ENCODE measurements at places on chromosomes 7 and 10.
A peak's percentile ranks its signal among the peaks of the same experiment; 100 is the strongest.

DNA sequence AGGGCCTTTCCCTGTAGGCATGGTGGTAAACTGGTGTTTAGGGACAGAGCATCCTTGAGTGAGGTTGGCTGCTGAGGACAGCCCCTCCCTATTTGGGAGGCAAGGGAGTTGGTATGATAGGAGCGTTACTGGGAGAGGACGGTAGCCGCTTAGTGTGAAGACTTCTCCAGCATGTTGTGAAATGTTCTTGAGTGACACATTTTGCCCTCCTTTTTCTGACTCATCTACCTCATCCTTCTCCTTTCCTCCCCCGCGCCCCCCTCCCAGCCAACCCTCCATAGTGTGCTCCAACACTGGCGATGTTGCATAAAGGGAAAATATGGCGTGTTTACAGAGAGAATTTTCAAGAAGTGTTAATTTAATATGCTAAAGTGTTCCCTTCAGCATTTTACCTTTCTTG is 645.0 kb upstream of the GALNT17 start:
- DNase-seq, result no peak

- no peak for DNase-seq
These were observed 105.3 kb downstream of the PLXDC2 start for GRCh38 chr10:19921300-19922140.

- no peak for DNase-seq
These were observed 88.7 kb upstream of the MYL10 start for GRCh38 chr7:101717628-101718357.

- no peak for DNase-seq
These were observed 56.9 kb upstream of the SHH start for GRCh38 chr7:155868955-155869783.

DNA sequence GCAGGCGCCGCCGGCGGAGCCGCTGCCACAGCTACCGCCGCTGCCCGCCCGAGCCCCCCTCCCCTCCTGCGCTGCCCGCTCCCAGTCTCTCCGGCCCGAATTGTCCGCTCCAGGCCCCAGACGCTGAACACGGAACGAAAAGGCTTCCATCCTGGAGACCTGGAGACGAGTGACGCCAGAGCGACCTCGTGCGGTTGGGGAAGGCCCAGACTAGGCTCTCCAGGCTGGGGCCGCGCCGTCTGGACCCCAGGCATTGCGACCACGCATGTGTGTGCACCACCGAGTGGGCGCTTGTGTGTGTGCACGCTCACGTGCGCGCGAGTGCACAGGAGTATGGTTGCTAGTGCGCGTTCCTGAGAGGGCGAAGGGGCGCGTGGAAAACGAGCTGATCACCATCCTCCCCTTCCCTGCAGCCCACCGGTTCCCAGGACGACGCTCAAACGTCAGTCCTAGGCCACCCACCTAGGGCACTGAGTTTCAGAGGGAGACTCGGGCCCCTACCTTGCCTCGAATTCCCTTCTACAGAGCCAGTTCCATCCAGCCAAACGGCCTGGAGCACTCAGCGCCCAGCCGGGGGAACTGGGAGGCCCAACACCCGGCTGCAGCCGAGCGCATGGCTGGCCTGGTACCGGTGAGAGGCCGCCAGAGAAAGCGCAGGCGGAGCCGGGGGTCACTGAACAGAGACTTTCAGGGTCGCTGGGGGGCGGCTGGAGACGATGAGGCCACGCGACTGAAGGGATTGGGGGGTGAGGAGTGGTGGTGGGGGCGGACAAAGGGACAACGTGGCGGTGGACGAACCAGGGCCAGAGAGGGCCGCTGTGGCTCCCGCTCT is 11.6 kb downstream of the LBX1 start:
- no peak for DNase-seq

DNA sequence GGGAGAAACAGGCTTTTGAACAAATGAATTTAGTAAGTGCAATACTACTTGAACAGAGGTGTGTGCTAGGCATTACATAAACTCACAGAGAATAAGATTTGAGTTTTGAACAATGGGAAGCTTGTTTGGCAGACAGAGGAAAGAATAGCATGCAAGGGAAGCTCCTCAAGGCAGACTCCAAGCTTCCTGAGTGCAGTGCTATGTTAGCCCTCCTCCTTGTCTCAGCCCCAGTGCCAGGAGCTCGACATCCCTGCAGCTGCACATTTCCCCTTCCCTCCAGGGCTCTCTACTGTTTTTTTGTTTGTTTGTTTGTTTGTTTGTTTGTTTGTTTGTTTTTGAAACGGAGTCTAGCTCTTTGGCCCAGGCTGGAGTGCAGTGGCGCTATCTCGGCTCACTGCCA is 237.5 kb downstream of the IPMK start:
- no peak for DNase-seq

- DNase-seq, result no peak
These were observed 30.2 kb downstream of the CHN2 start for GRCh38 chr7:29224726-29225125.

GRCh38 chr10:49534670-49535381 is 4.1 kb downstream of the ERCC6 start:
- no peak for DNase-seq

DNA sequence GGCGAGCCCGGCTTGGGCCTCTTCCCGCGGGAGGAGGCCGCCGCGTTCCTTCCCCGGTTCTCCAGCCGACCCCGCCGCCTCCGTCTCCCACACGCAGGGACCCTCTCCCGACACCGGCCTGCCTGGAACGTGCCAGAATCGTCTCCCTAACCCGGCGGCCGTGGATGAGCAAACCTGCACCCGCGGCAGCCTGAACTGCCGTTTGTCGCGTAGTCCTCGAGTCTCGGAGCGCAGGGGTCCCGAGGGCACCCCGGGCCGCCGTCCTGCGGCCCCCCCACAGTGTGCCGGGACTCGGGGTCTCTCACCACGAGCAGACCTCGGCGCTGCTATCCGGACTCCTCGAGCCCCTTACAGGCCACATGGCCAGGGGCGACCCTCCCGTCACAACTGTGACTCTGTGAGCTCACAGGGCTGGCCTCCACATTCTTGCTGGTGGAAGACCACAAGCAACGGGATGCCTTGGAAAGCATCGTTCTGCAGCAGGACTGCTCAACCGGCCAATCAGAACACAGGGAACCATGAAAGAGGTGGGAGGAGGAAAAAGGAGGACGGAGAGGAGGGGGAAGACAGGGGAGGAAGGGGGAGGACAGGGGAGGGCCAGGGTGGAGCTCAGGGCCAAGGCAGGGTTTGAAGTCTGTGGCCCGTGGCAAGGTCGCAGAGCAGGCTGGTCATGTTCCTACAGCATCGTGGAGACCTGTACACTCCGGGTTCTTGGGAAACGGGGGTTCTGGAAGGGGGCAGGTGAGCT is 276.9 kb downstream of the DNAJB6 start:
- no peak for DNase-seq

- no peak for DNase-seq
These were observed 12.5 kb upstream of the SRGN start for GRCh38 chr10:69075431-69075830.

DNA sequence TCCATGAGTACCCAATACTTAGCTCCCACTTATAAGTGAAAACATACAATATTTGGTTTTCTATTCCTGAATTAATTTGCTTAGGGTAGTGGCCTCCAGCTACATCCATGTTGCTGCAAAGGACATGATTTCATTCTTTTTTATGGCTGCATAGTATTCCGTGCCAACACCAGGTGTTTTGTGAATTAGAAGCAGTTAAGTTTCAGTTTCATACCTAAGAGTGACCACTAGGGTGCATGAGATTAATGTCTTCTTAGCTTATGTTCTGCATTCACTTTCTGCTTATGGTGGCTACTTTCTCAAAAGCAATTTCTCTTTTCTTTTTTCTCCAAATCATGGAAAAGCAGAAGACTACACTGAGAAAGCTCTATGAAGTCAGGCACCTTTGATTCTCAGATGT is 65.1 kb upstream of the VSTM2A start:
- no peak for DNase-seq

GRCh38 chr10:103100620-103101019 is 92.5 kb downstream of the NT5C2 start:
- DNase-seq, result no peak

- DNase-seq, result peak; percentile 12
These were observed 167.1 kb downstream of the NEURL1 start for GRCh38 chr10:103660364-103661197.

GRCh38 chr7:128352153-128352537 is 8.4 kb upstream of the RBM28 start:
- no peak for DNase-seq

- DNase-seq, result no peak
These were observed 33.0 kb upstream of the SHH start for GRCh38 chr7:155845226-155845625.

DNA sequence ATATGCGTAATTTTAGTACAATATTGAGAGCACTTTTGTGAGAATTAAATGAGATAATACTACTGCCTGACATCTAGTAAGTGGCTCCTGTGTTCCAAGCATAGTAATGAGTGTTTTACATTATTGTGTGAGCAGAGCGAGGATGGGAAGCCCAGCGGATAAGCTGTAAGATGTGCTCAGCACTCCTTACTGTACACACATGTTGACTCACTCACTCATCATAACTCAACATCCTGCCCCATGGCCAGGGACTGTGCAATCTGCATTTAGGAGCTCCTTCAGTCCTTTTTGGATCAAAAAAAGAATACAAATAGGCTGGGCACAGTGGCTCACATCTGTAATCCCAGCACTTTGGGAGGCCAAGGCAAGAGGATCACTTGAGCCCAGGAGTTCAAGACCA is 72.9 kb upstream of the NEBL start:
- DNase-seq, result no peak

DNA sequence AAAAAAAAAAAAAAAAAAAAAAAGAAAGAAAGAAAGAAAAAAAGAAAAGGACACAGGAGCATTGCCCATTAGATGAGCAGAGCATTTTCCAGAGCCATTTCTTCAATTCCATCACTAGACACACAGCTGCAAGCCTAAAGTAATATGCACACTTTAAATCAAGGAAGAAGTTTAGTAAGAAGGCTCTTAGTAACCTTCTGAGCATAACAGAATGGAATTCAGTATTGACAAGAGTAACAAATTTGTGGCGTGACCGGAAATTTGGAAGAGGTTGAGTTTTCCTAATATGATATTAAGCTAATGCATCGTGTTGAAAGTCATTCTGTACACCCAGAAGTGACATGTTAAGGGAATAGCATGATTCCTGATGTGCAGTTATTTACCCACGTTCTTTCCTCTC is 35.3 kb downstream of the SMURF1 start:
- DNase-seq, result no peak

DNA sequence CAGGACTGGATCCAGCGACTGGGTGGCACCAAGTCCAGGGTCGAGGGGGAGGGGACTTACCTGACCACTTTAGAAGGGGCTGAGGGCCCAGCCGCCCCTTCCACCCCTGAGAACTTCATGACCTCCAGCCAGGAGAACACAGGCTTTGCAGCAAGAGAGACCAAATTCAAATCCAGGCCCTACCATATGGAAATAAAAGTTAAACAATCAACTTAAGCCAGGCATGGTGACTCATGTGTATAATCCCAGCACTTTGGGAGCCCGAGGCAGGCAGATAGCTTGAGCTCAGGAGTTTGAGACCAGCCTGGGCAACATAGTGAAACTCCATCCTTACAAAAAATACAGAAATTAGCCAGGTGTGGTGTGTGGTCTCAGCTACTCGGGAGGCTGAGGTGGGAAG is 61.9 kb downstream of the COL13A1 start:
- no peak for DNase-seq

- DNase-seq, result peak; percentile 58
These were observed 49.8 kb downstream of the PAXIP1 start for GRCh38 chr7:154953006-154953684.

DNA sequence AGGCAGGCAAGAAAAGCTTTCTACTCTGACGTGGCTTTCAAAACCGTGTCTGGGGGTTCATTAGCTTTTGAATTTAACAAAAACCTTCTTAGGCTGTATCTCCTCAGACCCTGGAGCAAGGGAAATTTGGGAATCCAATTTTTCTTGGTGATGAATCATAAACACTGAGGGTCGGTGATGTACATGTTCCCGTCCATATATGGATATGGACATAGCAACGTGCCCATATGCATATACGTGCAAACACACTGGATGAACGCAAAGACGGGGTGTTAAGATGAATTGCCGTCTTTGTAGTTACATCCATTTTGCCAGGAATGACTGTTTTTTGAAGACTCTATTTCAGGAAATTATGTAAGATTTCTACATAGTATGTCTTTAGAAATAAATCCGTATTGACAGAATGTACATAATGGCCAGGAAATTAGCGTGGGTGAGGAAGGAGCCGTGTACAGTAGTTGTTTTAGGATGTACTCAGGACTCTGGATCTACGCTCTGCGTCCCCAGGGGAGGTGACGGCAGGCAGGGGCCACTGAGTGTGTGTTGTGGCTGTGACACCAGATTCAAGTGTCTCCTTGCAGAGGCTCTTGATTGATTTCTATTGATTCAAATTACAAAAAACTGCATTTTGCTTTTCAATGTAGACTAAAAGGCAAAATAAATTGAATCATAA is 238.2 kb downstream of the DNAJB6 start:
- DNase-seq, result no peak

- DNase-seq, result no peak
These were observed 11.5 kb upstream of the AASS start for GRCh38 chr7:122155566-122155965.

GRCh38 chr7:54995610-54996363 is 23.0 kb upstream of the EGFR start:
- no peak for DNase-seq

DNA sequence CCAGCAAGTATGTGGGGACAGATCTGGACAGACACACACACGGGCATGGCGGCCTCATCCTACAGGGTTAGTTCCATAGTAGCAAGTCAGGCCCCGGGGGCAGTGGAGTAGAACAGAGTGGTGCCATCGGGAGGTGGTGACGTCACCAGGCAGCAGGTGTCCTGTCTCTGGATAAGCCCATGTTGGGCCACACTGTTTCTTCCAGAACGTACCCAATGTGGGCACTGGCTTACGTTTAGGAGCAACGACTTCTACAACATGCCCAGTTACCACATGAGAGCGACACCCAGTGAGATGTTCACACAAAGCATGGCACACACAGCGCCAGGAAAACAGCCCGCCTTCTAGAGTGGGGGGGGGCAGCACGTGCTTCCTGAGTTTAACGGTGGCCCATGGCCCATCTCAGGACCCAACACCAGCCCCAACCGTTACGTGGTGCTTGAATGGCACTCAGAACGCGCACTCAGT is 67.8 kb downstream of the CTBP2 start:
- no peak for DNase-seq

DNA sequence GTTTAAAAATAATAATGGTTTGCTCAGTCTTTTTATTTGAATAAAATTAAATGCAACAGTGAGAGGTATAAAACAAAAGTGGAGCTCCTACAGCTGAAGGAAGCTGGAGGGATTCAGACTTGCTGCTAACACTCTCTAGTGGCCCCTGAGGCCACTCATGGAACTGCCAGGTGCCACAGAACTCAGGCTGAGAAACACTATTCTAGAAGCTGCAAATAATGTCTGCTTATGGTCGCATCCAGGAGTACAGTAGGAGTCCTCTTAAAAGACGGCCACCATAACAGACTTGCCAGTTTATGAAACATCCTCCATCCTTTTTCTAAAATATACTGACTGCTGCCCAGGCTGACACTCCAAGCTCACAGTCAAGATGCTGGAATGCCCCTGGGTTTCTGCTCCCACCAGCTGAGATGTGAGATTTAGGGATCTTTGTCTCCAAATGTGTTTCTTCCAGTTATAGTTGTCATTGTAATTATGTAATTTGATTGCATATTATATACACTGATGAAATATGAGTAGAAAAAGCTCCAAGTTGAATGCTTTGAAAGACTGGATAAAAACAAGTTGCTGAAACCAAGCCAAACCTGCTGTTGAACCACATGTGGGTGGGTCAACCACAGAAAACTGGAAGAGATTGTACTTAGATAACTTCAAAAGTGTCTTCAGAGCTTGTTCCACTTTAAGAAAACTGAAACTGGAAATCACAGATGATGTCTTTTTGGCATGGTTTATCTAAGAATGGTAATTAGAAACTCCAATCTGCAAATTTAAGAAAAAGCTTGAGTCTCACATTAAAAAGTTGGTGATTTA is 213.7 kb upstream of the AOAH start:
- no peak for DNase-seq

Measured in stimulated activated naive CD4-positive, alpha-beta T cell (primary cell).